ENCODE measurements at places on chromosomes 7 and 10. TPM values are rescaled to one million over a fixed set of nuclear protein-coding genes. Genes with fewer than 3 reads are reported as not detected.

The CELF2 gene
- 0.51 TPM for total RNA-seq

The JAKMIP3 gene
- total RNA-seq: 0.27 TPM

The SP4 gene
- total RNA-seq: 13.8 TPM

The CPN1 gene
- total RNA-seq: not detected

The GIMAP4 gene
- total RNA-seq: not detected

The IRF5 gene
- not detected for total RNA-seq

The MSS51 gene
- 0.86 TPM for total RNA-seq

The CDK14 gene
- total RNA-seq: not detected

The ASAH2 gene
- total RNA-seq: 0.20 TPM

The NEUROG3 gene
- total RNA-seq: not detected

The IDI2 gene
- not detected for total RNA-seq

The TUBAL3 gene
- total RNA-seq: not detected

The PRKAR2B gene
- 104 TPM for total RNA-seq

Data from G401 (cell line).